Retinal pigment epithelial cell (primary cell): ENCODE measurements at places on chromosomes 3 and 15.

DNA sequence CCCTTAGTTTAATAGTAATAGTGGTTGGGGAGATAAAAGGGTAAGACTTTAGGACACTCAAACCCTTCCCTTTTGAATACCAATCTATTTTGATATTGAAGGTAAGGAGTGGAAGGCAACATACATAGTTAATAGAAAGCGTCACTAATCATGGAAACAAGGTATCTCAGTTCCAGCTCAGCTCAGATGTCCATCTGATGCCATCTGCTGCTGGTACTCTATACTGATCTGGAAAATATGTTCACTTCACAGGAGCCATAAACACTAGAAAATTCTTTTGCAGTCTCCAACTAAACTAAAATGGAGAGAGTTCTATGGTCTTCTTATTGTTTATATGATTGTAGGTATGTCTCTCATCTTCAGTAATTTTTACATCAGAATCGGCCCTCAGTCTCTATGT, 1777.1 kb downstream of the OTOL1 start:
- DNase-seq: no peak

DNA sequence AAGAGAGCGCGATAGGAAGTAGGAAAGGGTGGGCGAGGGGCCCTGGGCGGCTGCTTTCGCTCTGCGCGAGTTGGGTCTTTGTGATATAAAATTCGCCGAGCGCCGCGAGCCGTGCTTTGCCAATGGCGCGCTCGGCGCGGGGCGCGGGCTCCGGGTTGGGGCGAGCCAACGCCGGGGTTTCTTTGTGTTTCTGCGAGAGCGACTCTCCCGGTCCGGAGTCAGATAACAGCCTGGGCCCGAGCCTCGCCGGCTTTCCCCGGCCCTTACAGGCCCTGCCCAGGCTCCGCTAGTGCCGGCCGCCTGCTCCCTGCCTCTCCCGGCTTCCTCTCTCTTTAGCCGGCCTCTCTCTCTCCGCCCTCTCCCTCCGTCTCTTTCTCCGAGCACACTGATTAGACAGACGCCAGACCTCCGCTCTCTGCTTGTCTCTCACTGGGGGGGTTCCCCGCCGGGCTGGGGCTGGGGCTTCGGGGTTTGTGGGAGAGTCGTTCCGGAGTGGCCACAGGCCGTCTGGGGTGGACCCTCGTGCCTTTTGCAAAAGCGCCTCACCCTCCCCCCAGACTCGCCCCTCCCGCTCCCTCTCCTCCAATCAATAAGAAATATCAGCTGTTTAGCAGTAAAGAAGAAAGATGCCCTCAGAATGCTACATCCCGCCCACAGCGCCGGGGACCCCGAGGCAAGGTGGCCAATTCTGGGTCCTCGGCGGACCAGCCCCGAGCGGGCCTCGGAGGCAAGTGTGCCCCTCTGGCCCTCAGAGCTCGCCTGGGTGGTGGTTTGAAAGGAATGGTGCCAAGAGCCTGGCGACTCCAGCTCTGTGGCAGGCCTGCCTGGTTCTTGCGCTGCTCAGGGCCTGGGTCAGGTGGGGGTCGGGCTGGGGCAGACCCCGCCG, 2.9 kb downstream of the NR2F2 start:
- DNase-seq: no peak

DNA sequence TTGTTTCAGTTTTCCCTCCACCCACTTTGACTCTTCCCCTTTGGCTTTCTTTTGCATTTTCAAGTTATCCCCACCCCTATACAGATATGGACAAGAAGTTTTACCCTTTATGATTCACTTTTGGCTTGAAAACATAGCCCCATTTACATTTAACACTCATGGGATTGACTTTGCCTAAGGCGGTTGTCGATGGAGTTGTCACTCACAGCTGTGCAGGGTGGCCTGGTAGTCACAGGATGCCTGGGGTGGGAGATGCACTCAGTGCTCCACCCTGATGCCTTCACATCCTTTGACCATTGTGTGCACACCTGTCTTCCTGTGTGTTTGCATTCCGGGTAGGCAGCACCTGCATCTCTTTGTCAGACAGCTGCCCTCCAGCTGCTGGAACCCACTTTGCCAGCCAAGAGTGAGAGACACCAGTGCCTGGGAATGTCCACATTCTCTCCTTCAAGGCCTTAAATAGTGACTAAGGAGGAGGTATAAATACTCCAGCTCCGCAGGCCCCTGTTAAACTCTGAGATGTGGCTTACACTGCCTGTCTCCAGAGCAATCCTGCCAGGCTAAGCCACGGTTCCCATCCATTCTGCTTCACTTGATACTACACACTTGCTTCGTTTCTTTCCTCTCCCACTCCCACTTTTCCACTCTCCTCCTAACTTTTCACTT, 191.5 kb upstream of the SLC24A5 start:
- DNase-seq: no peak

DNA sequence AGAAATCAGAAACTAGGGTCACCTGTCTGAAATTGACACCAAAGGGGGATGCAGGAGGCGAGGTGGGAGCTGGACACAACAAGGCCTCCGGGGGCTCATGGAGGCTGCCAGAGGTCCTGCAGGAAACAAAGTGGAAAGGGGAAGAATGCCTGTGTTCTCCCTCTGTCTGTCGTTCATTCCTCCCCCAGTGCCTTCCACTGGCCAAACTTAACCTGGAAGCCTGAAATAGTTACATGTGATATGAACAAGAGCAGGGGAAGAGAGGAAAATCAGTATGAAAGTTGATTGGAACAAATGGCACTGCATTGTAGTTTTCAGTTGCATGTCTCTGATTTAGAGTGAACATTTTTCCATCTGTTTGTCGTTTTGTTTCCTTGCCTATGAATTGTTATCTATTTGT, 502.0 kb upstream of the CFAP20DC start:
- no peak for DNase-seq

DNA sequence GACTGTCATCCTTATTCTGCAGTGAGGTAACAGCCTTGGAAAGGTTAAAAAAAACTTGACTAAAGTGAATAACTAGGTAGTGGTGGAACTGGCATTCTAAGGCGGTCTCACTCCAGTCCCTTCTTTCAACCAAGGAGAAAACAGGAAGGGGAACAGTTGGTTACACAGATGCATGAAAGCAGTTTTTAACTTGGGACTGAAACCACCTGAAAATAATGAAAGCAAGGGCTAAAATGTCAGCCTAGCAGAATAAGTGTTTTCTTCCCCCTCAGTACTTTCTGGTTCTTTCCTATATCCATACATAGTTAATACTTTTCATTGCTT, 748 bp upstream of the AVEN start:
- DNase-seq: no peak

- no peak for DNase-seq
Observed at GRCh38 chr15:77239882-77240608, 169.1 kb upstream of the TSPAN3 start.
